Diencephalon (tissue), 1 donor: ENCODE measurements at places on chromosomes 2 and 18. TPM values are rescaled to one million over a fixed set of nuclear protein-coding genes. Genes with fewer than 3 reads are reported as not detected.

The ZSWIM2 gene
- 0.23 TPM for total RNA-seq

The UBE2F gene
- total RNA-seq = 50.3 TPM

The REG1B gene
- not detected for total RNA-seq

The BCL11A gene
- total RNA-seq = 71.5 TPM

The ACADL gene
- total RNA-seq = 4.8 TPM

The TLX2 gene
- not detected for total RNA-seq

The CIB4 gene
- total RNA-seq = not detected

The MARCHF4 gene
- 13.6 TPM for total RNA-seq

The DSG1 gene
- total RNA-seq = 0.23 TPM

The TAF4B gene
- 3.5 TPM for total RNA-seq

The CFC1 gene
- total RNA-seq = 9.2 TPM

The TMEM247 gene
- total RNA-seq = not detected

The SEPTIN2 gene
- total RNA-seq = 295 TPM
